Hepatic stellate cell (primary cell): ENCODE measurements at places on chromosomes 4 and X.

- DNase-seq, result no peak
Measured at GRCh38 chr4:141352331-141352730, 131.6 kb downstream of the ZNF330 start.

GRCh38 chrX:721354-721753 is 90.8 kb downstream of the SHOX start:
- no peak for DNase-seq

GRCh38 chr4:82394896-82395295 is 21.1 kb upstream of the HNRNPD start:
- no peak for DNase-seq

- no peak for DNase-seq
Measured at GRCh38 chr4:78311306-78311705, 240.3 kb upstream of the ANXA3 start.

DNA sequence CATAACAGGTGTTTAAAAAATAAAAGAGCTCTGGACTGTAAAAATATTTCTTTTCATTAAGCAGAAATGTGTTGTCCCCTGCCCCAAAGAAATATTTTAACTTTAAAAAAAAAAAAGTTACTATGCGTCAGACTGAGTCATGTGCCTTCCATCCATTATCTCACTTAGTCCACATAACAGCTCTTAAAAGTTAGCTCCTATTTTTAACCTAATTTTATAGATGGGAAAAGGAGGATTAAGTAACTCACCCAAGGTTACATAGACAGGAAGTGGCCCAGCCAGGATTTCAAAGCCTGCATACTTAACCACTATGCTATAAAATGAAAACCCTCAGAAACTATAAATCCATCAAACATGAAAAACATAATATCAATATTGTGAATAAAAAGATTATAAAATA is 97.7 kb downstream of the MANBA start:
- DNase-seq, result peak; percentile 26

DNA sequence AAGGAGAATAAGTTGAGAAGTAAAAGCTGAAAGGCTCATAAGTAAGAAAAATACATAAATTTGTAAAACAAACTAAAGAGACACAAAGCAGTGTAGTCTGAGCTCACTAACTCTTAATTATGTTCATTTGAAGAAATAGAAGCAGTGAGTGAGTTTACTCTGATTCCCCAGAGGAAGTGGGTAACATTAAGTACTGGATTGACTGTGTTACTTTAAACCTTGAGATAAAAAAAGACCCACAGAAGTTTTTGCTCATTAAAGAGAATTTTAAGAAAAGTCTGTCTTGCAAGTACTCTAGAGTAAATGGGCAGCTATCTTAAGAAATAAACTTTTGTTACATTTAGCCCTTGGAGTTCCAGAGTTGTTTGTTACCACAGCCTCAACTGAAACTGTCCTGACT is 2466.9 kb downstream of the PCDH7 start:
- DNase-seq, result no peak

- no peak for DNase-seq
Measured at GRCh38 chr4:70802928-70803580, 36.6 kb downstream of the GRSF1 start.

GRCh38 chr4:183458005-183458404 is 13.6 kb downstream of the CDKN2AIP start:
- DNase-seq, result no peak

- no peak for DNase-seq
Measured at GRCh38 chr4:163672751-163673150, 178.3 kb downstream of the TMA16 start.

- peak; percentile 26 for DNase-seq
Measured at GRCh38 chr4:147362938-147363337, 118.0 kb upstream of the EDNRA start.

DNA sequence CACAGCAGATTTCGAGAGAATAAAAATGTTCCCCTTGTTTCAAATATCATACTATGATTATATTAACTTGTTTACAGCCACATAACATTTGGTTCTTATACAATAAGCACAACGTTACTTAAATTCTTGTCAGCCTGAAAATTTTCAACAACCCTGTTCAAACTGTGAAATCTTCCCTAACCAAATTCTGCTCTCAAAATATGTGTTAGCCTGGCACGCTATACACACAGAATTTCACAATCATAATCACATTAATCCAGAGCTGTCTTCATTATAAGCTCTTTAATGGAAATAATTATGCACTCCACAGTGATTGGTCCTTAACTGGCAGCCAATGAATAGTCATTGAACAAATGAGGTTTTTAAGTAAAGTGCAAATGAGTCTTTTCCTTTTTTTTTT is 7.3 kb upstream of the PRSS12 start:
- no peak for DNase-seq

DNA sequence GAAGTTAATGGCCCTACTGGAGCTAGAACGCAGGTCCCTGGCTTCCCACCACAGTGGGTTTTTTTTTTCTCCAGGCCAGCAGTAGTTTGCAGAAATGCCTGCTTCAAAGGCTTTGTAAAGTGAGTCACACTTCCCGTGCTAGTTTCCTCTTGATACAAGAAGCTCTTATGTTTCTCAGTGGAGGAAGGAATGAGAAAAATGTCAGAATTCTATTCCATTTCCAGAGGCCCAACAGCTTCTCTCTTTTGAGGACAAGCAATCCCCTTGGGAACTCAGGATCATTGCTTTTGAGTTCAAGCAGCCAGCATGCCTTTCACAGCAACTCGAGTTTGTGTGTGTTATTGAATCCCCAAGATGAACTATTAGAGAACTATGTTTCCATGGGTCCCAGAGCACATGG is 134.3 kb downstream of the GUCY2F start:
- DNase-seq, result peak; percentile 22

GRCh38 chrX:118249146-118249545 is 96.8 kb upstream of the WDR44 start:
- no peak for DNase-seq

GRCh38 chr4:87985097-87985886 is 9.8 kb downstream of the SPP1 start:
- DNase-seq, result peak; percentile 26

DNA sequence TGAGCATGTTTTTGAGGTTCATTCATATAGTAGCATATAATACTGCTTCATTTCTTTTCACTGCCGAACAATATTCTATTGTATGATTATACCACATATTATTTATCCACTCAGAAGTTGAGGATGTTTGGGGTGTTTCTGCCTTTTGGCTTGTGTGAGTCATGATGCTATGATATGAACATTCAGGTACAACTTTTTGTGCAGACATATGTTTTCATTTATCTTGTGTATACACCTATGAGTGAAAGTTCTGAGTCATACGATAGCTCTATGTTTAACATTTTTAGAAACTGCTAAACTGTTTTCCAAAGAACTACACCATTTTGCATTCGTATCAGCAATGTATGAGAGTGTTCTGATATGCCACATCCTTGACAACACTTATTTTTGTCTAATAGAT is 57.7 kb downstream of the SHROOM4 start:
- DNase-seq, result no peak

GRCh38 chrX:110432906-110433215 is 74.2 kb downstream of the RTL9 start:
- no peak for DNase-seq
